ENCODE measurements at places on chromosomes 1 and 21.

GRCh38 chr1:169149555-169150286 lies 43.2 kb downstream of the ATP1B1 start:
- no peak overlapping the region for H3K27ac ChIP-seq
- H3K36me3 ChIP-seq: no peaks in the 10 kb centered on the region
- DNase-seq: no peak
- H3K4me3 ChIP-seq: no peak overlapping the region

- H3K27me3 ChIP-seq: no peaks in the 10 kb centered on the region
- H3K4me1 ChIP-seq: no peaks in the 10 kb centered on the region
- no peak for DNase-seq
- no peak overlapping the region for H3K27ac ChIP-seq
These were observed 11.0 kb downstream of the RWDD3 start for GRCh38 chr1:95245029-95245428.

DNA sequence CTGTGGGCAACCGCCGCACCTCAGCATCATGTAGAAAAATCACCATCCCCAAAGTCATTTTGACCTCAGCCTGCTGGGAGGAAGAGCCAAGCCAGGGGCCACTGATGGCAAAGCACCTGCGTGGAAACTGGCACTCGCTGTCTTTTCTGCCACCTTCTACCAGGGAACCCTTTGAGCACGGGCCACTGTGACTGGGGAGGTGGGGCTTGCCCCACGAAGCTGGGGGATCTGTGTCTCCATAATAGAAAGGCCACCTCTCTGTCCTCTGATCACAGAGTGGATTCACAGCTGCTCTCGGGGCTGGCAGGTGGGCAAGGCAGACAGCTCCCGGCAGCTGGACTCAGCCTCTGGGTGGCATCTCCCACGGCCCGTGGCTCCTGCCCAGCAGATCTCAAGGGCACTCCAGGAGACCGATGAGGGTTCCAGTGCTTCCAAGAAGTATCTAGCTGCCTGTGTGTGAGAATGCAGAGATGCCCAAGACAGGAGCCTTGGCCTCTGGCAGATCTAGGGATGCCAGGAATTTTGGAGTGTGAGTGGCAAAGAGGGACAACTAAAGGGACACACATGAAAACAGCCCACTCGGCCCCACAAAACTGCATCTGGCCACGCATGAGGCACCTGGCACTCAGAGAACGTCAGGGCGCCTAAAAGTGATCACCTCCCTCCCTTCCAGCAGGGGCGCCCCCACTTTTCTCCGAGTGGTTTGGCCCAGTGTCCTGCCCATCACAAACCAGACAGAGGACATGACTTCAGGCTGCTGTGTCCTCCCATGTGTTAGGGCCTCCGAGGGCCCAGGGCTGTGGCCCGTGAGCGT lies 102.6 kb downstream of the PDE9A start:
- H3K27ac ChIP-seq: no peak overlapping the region
- H3K36me3 ChIP-seq: no peaks in the 10 kb centered on the region
- peaks cover 28% of the 10 kb centered on the region for H3K4me1 ChIP-seq
- peaks cover 65% of the 10 kb centered on the region for H3K27me3 ChIP-seq
- no peak for DNase-seq
- no peak overlapping the region for H3K4me3 ChIP-seq

DNA sequence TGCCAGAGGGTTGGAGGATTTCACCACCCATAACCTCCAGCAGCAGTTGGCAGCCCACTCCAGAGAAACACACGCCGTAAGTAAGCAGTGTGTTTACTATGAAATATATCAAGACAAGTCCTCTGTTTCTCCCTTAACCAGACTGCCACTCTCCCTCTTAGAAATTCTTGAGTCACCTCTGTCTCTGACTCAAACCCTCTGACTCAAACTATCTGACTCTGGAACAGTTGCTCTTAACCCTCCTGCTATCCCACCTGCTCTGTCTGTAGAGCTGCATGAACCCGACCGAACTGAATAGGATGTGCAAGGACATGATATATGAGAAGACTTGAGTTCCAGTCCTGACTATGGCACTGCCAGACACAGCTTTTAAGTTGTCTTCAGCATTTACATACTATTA lies 14.1 kb downstream of the INPP5B start:
- peak; percentile 61 for DNase-seq
- H3K36me3 ChIP-seq: peaks cover 10% of the 10 kb centered on the region
- no peaks in the 10 kb centered on the region for H3K27me3 ChIP-seq
- peak overlapping the region; percentile 33 for H3K27ac ChIP-seq
- H3K4me1 ChIP-seq: peaks cover 28% of the 10 kb centered on the region

GRCh38 chr1:110302836-110303235 lies 36.3 kb upstream of the RBM15 start:
- DNase-seq: no peak
- H3K27me3 ChIP-seq: peaks cover 9% of the 10 kb centered on the region
- H3K4me1 ChIP-seq: no peaks in the 10 kb centered on the region
- no peak overlapping the region for H3K27ac ChIP-seq

- H3K4me3 ChIP-seq: no peak overlapping the region
- no peaks in the 10 kb centered on the region for H3K27me3 ChIP-seq
- no peak for DNase-seq
These were observed 388.2 kb downstream of the PTPRU start for GRCh38 chr1:29624320-29625083.

- no peaks in the 10 kb centered on the region for H3K36me3 ChIP-seq
These were observed 68.0 kb downstream of the CD58 start for GRCh38 chr1:116502671-116503314.

DNA sequence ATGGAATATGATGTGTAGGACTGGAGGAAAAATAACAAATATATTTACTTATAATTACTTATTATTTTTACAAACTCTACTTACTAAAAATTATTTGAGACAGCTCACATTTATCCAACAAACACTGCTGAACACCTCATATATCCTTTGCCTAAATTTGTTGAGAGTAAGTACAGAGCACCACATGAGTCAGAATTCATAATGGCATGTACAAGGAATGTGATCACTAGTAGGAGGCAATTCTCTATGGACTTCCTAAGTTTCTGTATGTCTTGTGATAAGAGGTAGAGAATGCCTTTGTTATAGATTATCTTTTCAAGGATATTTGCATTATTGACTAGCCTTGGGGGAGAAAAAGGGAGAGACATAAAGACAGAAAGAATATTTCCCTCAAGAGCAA lies 8.2 kb upstream of the ST6GALNAC3 start:
- no peaks in the 10 kb centered on the region for H3K36me3 ChIP-seq
- DNase-seq: no peak
- H3K4me3 ChIP-seq: no peak overlapping the region
- H3K27me3 ChIP-seq: no peaks in the 10 kb centered on the region
- H3K27ac ChIP-seq: no peak overlapping the region

DNA sequence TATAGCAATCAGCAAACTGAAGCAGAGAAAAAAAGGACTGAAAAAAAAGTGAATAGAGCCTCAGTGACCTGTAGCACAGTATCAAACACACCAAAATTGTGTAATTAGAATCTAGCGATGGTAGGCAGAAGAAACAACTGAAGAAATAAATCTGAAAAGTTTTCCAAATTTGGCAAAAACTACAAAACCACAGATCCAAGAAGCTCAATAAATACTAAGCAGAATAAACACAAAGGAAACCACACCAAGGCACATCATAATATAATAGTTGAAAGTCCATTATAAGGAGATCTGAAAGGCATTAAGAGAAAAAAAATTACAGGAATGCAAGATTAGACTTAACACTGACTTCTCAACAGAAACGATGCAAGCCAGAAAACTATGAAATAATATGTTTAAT lies 7.1 kb upstream of the IL12RB2 start:
- H3K27me3 ChIP-seq: no peaks in the 10 kb centered on the region
- H3K4me1 ChIP-seq: no peaks in the 10 kb centered on the region
- no peak for DNase-seq
- H3K27ac ChIP-seq: no peak overlapping the region
- no peak overlapping the region for H3K4me3 ChIP-seq
- H3K36me3 ChIP-seq: no peaks in the 10 kb centered on the region

DNA sequence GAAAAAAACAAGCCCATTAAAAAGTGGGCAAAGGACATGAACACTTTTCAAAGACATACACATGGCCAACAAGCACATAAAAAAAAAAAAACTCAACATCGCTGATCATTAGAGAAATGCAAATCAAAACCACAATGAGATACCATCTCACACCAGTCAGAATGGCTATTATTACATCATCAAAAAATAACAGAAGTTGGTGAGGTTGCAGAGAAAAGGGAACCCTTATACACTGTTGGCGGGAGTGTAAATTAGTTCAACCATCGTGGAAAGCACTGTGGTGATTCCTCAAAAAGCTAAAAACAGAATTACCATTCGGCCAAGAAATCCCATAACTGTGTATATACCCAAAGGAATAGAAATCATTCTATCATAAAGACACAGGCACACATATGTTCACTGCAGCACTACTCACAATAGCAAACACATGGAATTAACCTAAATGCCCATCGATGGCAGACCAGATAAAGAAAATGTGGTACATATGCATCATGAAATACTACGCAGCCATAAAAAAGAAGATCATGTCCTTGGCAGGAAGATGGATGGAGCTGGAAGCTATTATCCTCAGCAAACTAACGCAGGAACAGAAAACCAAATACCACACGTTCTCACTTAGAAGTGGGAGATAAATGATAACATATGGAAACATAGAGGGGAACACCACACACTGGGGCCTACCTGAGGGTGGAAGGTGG lies 70.1 kb downstream of the INTS7 start:
- H3K36me3 ChIP-seq: peaks cover 45% of the 10 kb centered on the region
- H3K27me3 ChIP-seq: no peaks in the 10 kb centered on the region
- H3K4me3 ChIP-seq: no peak overlapping the region
- no peak overlapping the region for H3K27ac ChIP-seq

DNA sequence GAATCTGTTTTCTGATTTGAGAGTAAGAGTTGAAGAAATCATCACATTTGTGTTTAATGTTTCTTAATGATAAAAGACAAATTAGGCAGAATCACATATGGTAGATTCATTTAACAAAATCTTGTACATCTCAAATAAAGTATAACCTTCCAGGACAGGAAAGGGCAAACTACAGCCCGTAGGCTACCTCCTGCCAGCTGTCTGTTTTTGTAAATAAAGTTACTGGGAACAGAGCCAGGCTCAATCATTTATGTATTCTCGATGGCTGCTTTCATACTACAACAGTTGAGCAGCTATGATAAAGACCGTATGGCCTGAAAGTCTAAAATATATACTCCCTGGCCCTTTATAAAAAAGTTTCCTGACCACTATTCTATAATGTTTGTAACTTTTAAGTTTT lies 204.1 kb downstream of the COL24A1 start:
- DNase-seq: no peak
- H3K27ac ChIP-seq: no peak overlapping the region

- DNase-seq: no peak
- no peaks in the 10 kb centered on the region for H3K4me1 ChIP-seq
- no peaks in the 10 kb centered on the region for H3K36me3 ChIP-seq
- H3K27me3 ChIP-seq: no peaks in the 10 kb centered on the region
- no peak overlapping the region for H3K4me3 ChIP-seq
These were observed 297.5 kb downstream of the DUSP10 start for GRCh38 chr1:221444346-221444745.

GRCh38 chr1:28887835-28888682 lies 26.3 kb upstream of the EPB41 start:
- H3K27me3 ChIP-seq: no peaks in the 10 kb centered on the region
- peak overlapping the region; percentile 81 for H3K4me3 ChIP-seq
- peaks cover 37% of the 10 kb centered on the region for H3K36me3 ChIP-seq
- peak; percentile 51 for DNase-seq

DNA sequence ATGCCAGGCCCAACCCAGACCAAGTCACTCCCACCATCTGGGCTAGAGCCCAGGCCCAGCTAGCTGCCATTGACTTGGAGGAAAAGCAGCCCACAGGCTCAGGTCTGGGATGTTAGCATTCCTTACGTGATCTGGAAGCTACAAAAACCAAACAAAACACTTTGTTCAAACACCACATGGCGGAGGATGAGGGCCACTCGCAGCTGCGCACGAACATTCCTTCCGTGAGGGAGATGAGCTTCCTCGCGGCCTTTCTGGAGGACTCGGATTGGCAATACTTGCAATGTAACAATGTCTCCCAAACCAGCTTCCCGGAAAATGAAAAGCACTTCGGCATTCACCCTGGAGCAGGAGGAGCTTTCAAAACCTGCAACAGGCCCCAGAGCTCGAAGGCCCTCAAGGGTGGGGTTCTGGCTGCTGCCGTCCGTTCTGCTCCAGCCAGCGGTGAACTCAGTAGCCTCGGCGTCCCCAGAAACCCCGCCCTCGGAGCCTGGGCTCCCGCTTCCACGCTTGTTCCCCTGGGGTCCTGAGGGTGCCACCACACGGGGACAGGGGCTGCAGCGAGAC lies 40.5 kb downstream of the COL6A1 start:
- peak overlapping the region; percentile 35 for H3K4me3 ChIP-seq
- DNase-seq: no peak
- no peak overlapping the region for H3K27ac ChIP-seq
- no peaks in the 10 kb centered on the region for H3K36me3 ChIP-seq
- H3K27me3 ChIP-seq: peaks cover 9% of the 10 kb centered on the region

DNA sequence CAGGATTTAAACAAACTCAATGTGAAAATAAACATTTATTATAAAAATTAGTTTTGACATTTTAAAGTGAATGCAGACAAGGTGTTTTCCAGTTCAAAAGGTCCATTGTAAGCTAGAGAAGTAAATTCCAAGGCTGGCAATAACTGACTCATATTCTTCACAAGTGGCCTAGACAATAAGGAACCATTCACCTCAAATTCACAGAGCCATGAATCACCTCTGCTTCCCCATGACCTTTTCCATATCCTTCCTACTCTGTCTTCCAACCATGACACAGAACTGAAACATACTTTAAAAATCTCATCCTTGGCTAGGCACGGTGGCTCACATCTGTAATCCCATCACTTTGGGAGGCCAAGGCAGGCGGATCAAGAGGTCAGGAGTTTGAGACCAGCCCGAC lies 24.8 kb downstream of the F11R start:
- H3K36me3 ChIP-seq: peaks cover 50% of the 10 kb centered on the region
- H3K27ac ChIP-seq: no peak overlapping the region
- peaks cover 9% of the 10 kb centered on the region for H3K4me1 ChIP-seq
- no peak for DNase-seq
- no peak overlapping the region for H3K4me3 ChIP-seq
- no peaks in the 10 kb centered on the region for H3K27me3 ChIP-seq

DNA sequence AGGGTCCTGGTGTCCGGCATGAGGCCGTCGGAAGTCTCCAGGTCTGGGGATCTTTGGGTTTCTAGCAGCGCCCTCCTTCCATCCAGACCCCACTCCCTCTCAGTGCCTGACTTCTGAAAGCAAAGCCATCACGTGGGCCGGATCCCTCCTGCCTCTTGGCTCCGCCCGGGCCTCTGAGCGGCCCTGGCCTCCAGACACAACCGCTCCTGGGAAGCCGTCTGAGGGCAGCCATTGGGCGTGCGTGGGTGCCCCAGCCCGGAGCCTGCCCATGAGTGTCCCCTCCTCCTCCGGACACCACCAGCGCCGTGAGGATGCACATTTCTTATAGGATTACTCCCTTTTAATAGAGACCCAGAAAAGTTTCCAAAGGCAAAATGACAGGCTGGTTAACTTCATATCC lies 137.0 kb upstream of the ARHGEF16 start:
- peaks cover 12% of the 10 kb centered on the region for H3K27me3 ChIP-seq
- no peak for DNase-seq
- no peak overlapping the region for H3K4me3 ChIP-seq
- peaks cover 19% of the 10 kb centered on the region for H3K4me1 ChIP-seq
- H3K27ac ChIP-seq: no peak overlapping the region

GRCh38 chr1:151920149-151920548 lies 10.8 kb upstream of the THEM4 start:
- H3K27me3 ChIP-seq: no peaks in the 10 kb centered on the region
- DNase-seq: no peak
- no peak overlapping the region for H3K4me3 ChIP-seq
- no peak overlapping the region for H3K27ac ChIP-seq
- H3K4me1 ChIP-seq: peaks cover 31% of the 10 kb centered on the region

GRCh38 chr1:67051196-67051595 lies 2.8 kb downstream of the SLC35D1 start:
- no peaks in the 10 kb centered on the region for H3K27me3 ChIP-seq
- DNase-seq: no peak
- H3K27ac ChIP-seq: no peak overlapping the region
- H3K4me3 ChIP-seq: no peak overlapping the region
- peaks cover 15% of the 10 kb centered on the region for H3K4me1 ChIP-seq
- H3K36me3 ChIP-seq: peaks cover 46% of the 10 kb centered on the region
